ENCODE measurements at places on chromosomes 2 and 18.

DNA sequence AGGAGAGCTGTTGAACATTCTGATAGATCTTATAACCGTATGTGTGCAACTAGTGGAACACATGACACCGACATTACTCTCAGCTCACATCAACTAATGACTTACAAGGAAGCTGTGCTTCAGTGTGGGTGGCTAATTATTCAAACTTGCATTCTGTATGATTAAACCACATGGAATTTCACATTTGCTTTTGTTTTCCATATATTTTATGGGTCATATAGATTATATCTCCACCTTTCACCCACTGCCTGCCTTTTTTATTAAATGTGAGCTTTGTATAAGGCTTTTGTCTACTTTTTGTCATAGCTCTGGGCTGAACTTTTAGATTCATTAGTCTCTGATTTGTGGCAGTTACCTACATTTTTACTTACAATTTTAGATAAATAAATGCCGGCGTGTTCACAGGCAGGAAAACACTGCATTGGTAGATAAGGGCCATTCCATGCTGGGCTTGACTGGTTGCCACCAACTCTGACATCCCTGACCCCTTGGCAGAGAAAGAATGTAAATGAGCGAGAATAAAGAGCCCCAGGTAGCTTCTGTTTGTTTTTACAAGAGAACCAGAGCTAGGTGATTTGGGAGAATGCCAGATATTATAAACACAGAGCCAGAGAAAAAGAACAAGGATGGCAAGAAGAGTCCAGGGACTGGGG, 35.7 kb downstream of the LYPD6 start:
- DNase-seq = no peak

- no peak for DNase-seq
Measured at GRCh38 chr2:114729026-114729425, 286.6 kb downstream of the DPP10 start.

DNA sequence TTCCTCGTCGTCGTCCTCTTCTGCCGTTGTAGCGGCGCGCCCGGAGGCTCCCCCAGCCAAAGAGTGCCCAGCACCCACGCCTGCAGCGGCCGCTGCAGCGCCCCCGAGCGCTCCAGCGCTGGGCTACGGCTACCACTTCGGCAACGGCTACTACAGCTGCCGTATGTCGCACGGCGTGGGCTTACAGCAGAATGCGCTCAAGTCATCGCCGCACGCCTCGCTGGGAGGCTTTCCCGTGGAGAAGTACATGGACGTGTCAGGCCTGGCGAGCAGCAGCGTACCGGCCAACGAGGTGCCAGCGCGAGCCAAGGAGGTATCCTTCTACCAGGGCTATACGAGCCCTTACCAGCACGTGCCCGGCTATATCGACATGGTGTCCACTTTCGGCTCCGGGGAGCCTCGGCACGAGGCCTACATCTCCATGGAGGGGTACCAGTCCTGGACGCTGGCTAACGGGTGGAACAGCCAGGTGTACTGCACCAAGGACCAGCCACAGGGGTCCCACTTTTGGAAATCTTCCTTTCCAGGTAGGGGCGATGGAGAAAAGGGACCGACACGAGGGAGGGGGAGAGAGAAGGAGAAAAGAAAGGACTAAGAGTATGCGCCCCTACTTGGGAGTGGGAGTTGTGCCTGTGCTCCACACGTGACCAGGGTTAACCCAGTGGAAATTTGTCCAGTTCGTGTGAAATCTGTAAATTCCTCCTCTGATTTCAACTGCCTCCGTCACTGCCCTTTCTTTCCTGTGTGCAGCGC, 800 bp downstream of the HOXD13 start:
- no peak for DNase-seq

DNA sequence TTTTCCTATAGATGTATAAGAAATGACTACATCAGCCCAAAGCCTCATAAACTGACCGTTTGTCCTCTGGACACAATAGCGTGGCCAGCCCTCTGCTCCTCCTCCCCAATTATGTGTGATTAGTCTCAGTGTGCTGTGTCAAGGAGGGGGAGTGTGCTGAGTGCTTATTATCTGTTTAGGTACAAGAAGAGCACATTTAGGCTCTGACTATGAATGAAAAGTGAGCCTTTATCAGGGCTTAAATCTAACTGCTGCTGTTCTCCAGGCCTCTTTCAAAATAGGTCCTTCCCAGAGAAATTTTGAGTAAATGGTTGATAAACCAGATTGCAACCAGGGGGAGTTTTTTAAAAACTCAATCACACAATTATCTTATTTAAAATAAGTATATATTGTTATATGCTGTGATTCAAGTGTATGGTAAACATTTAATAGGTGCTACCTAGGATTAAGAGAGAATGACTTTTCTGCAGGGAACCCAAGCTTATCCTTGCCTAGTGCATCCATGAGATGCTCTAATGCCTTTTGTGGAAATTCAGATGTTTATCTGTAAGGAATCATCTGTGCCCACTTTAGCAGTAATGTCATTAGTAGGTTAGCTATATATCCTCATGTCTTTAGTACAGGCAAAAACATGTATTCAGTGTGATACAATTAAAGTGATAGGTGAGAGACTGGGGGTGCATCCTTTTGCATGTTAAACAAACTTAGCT, 168.7 kb upstream of the SIX3 start:
- DNase-seq = no peak

DNA sequence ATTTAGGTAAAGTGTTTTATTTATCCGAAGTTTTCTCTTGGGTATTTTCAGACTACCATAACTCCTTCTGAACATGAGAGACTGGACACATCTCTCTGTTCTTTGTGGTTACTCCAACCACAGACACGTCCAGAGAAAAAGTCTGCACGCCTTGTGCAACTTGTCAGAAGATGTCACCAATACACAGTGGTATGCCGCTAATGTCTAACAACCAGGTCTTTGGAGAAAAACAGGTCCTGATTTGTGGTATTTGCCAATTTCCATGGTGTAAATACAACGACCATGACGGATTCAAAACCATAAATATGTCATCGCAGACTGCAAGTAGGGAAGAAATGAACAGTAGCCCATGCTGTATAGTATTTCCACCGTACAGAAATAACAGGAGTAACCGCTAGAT, 620.6 kb upstream of the ID2 start:
- no peak for DNase-seq

DNA sequence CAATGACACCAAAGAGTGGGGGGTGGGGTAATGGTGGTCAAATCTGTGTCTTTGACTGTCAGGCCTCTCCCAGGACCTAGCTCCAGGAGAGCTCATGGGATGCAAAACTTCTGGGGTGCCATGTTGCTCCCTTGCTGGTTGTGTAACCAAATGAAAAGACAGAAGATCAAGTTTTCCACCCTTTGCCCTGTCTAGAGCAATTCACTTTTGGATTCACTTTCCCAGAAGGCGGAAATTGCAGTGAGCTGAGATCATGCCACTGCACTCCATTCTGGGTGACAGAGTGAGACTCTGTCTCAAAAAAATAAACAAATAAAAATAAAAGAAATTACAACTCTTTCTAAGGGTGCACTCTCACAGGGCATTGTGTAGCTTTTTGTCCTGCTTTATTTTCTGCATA, 34.9 kb upstream of the PLA2R1 start:
- DNase-seq = no peak

- no peak for DNase-seq
Measured at GRCh38 chr18:62616331-62616805, 93.5 kb downstream of the ZCCHC2 start.

- no peak for DNase-seq
Measured at GRCh38 chr2:161033059-161033660, 127.1 kb upstream of the TANK start.

GRCh38 chr2:210663631-210664089, 107.3 kb downstream of the CPS1 start:
- no peak for DNase-seq

GRCh38 chr2:23230885-23231284, 154.1 kb upstream of the KLHL29 start:
- DNase-seq = no peak

DNA sequence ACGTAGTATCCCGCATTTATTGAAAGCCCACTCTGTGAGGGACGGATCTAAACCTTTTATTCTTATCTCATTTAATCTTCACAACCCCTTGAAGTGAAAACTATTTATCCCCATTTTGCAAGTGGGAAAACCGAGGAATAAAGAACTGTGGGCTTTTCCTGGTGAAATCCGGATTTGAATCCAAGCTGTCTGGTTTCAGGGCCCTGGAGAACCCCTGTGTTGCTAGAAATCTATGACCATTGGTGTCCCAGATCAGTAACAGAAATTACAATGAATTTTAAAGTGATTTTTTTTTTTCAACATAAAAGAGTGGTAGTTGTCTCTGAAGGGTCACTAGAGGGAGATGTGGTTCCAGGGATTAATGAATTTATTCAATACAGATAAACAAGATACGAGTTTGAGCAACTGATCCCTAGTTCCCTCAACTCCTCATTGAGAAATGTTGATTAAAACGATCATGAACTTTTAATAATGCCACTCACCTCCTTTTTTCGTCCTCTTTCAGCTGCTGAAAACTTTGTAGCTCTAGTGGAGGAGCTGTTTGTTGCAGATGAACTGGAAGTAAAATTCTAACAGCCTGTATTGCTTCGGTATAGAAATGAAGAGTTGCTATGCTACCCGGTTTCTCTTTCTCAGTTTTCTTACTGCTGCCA, 940 bp downstream of the XRCC5 start:
- no peak for DNase-seq

- DNase-seq = no peak
Measured at GRCh38 chr2:135818937-135819610, 17.9 kb downstream of the LCT start.

DNA sequence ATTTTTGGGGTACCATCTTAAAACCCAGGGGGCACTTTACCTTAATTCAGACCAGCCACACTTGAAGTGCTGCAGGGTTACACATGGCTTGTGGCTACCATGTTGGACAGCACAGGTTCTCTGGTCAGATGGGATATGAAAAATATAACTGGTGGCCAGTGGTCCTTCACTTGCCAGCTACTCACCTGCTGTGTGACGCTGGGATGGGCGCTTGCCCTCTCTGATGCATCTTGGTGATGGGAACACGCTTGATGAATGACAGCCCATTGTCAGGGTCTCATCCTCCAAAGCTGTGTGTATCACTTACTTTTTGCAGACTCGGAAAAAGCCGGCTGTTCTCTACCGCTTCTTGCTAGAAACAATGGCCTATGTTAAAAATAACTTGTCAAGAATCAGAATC, 22.5 kb downstream of the HJURP start:
- DNase-seq = no peak

DNA sequence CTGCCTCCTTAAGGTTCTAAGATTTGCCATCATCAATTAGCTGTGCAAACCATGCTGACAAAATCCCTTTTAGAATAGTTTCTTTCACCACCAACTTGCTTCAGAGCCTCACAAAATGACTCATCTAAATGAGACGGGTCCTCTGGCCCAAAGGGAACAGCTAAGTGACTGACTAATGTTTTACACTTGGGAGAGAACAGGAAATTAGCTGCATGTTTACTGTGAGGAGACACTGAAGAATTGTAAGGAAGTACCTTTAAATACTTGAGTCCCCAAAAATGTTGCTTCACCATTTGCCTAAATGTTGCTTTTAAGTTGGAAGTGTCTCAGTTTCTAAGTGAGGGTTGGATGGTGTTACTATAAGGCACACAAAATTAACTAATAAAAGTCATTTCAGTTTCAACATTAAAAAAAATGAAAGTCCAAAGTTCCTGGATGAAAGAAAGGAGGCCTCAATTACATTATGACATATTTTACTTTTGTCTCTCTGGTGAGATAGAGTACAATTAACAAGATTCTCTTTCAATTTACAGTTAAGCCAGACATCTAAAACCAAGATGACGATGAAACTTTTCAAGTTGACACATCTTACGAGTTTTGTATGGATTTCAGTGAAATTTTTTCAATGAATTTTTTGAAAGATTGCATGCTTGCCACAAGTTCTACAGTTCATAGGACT, 229.1 kb upstream of the FN1 start:
- no peak for DNase-seq

Data from ovary (tissue), 10 donors.